Mesothelial cell of epicardium (in vitro differentiated cells): ENCODE measurements at places on chromosomes 4 and X.
A peak's percentile ranks its signal among the peaks of the same experiment; 100 is the strongest.

GRCh38 chr4:163694385-163694784, 199.9 kb downstream of the TMA16 start:
- no peak for DNase-seq

DNA sequence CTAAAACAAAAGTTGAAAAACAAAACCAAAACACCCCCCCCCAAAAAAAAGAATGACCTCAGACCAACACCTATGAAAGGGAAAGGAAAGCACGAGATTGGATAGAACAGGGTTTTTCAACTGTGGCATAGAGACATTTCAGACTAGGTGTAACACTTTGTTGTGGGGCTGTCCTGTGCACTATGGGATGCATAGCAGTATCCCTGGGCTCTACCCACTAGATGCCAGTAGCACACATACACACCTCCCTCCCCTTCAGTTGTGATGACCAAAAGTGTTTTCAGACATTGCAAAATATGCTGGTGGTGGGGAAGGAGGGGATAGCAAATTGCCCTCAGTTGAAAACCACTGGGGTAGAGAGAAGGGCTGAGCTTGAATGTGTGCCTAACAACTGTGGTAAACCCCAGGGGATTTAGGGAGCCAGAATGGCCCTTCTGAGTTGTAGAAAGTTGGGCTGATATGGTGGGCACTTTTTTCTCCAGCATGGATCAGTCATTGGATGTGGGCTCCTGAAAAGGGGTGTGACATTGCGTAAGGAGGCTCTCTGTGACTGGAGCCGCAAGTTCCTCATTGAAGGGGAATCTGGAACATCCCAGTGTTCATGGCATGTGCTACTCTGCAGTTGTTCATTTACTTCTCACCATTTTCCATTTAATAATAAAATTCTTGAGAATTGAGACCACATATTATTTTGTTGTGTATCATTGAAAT, 8.8 kb upstream of the GEMIN8 start:
- DNase-seq: no peak

GRCh38 chr4:112895811-112896608, 153.4 kb upstream of the ANK2 start:
- DNase-seq: no peak

GRCh38 chr4:107278791-107279483, 242.8 kb upstream of the DKK2 start:
- DNase-seq: no peak

DNA sequence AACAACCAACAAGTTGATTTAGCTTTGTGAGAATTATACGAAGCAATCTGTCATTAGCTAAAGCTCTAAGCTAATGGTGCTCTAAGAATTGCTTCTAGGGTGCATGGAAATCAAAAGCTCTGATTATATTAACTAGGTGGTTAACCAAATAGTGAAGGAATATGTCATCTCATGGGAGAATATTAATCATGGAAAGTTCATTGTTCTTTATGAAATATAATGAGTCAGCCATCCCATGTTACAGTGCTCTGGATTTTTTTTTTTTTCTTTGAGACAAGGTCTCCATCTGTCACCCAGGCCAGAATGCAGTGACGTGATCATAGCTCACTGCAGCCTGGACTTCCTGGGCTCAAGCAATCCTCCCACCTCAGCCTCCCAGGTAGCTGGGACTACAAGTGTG, 10.5 kb downstream of the DCAF8L2 start:
- DNase-seq: no peak

DNA sequence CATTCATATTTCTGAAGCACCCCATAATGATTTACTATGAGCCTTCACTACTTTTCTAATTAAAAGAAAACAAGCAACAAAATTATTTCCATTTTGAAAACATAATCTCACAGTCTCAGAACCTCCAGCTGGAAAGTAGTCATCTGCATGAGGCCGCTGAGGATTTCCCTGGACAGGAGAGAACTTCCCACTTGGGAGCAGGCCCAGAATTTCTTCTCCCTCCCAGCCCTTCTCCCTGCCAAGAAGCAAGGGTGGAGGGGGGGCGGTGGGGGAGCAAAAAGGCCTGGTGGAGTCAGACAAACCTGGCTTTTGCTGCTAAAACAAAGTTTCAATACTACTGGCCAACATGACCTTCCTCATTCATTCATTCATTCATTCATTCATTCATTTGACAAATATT, 167.3 kb downstream of the PJA1 start:
- no peak for DNase-seq

GRCh38 chrX:132181364-132181763, 37.9 kb downstream of the RAP2C start:
- no peak for DNase-seq

DNA sequence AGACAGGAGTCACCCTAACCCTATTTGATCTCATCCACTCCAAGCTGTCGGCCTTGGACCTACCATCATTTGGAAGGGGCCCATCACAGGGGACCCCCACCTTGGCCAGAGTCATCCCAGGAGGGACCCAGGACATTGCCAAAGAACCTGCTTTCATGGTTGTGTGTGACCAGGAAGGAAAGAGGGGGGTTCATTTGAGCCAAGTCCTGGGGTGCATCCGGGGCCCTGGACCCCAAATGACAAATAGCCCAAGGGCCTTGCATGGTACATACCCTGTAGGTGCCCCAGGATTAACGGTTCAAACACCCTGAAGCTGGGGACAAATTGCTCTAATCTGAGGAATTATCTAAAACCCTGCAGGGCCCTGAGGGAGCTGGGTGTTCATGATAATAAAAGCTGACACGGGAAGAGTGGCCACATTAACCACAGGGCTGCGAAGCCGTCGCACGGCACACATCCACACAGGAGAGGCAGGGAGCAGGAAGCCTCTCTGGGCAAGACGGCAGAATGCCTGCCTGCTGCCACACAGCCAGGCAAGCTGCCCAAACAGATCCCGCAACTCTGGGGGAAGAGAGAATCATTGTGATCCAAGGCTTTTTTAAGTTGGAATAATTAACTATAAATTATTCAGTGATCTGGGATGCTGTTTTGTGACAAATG, 28.2 kb upstream of the PPP2R2C start:
- no peak for DNase-seq

DNA sequence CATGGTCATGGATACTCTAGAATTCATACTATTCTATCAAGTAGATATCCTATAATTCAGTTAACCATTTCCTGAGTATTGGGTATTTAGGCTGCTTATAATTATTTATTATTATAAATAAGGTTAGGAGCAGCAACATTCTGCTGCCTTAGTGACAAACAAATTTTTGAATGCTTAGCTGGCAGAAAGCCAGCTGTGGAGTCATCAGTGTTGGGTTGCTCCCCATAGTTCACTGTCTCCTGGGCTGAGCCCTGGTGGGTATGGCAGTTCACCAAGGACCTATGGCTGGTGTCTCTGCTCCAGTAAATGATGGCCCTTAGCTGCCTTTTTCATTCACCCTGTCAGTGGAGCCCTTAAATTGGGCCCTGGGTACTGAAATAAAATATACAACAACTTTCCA, 61.8 kb downstream of the SMARCA5 start:
- DNase-seq: no peak

GRCh38 chr4:133623847-133624246, 474.8 kb downstream of the PCDH10 start:
- no peak for DNase-seq

GRCh38 chr4:157165935-157166610, 54.5 kb upstream of the GRIA2 start:
- DNase-seq: no peak

DNA sequence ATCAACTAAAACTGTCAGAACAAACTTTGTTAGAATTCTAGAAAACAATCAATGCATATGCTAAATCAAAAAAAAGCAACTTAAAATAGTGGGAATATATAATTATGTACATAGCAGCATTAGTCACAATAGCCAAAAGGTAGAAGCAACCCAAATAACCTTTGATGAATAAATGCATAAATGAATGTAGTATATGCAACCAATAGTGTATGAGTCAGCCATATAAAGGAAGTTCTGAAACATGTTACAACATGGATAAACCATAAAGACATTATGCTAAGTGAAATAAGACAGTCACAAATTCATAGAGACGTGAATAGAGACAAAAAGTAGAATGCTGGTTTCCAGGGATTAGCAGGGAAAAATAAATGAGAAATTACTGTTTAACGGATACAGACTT, 762.8 kb upstream of the INTU start:
- DNase-seq: no peak

DNA sequence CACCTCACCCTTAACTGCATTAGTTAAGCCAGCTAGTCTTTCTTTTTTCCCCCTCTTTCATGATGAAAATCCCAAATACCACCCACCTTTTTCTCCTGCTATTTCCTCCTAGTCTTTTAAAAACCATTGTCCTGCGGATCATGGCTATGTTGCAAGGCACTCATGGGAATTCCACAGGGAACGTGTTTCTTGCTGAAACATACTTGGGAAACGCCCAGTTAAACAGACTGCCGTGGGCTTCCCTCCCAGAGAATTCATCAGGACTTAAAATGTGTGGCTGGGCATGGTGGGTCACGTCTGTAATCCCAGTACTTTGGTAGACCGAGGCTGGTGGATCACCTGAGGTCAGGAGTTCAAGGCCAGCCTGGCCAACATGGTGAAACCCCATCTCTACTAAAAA, 32.2 kb downstream of the XG start:
- no peak for DNase-seq

- DNase-seq: no peak
Measured at GRCh38 chr4:5701971-5702370, 6.4 kb downstream of the EVC2 start.

GRCh38 chr4:17024425-17024824, 126.0 kb upstream of the LDB2 start:
- no peak for DNase-seq

DNA sequence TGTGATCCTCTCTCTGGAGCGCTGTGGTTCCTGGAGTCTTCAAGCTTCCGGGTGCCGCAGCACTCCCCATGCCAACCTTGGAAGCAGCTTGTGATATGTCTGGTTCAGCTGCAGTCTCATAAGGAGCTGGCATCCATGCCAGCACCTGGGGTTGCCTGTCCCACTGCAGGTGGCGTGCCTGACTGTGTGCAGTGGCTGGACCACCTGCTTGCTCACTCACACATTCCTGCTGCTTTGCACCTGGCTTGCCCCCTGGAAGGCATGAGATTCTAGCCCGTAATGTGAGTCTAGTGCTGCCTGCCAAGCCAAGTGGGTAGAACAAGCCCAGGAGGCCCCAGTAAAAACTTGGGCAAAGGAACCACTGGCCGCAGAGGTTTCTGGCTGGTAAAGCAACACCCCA, 687.2 kb upstream of the AADAT start:
- no peak for DNase-seq

GRCh38 chr4:2878346-2878745, 34.7 kb downstream of the ADD1 start:
- no peak for DNase-seq

DNA sequence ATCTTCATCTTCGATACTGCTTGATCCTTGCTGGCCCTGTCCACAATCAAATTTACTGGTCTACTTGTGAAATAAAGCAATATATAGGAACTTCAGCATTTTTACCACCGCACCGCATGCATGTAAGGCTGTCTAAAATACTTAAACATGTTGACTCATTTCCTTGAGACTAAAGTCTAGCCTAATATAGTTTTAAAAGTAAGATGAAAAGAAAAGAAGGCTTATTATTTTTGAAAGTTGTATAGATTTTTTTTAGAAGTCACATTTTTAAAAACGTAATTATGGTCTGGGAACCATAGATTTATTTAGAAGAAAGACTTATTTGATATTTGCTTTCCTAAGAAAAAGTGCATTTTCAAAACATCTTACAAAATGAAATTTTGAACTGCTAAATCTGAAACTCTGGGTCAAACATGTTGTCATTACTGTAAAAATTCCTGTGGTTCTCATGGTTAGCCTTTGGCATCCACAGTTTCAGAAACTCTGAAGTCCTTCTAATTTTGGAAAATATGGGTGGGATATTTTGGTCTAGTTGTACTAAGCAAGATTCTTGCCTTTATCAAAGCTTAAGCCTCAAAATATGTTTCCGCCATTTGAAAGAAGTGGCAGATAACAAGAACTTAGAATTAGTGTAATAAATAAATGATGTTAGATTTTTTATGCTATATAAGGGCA, 423.5 kb upstream of the CTSO start:
- no peak for DNase-seq

DNA sequence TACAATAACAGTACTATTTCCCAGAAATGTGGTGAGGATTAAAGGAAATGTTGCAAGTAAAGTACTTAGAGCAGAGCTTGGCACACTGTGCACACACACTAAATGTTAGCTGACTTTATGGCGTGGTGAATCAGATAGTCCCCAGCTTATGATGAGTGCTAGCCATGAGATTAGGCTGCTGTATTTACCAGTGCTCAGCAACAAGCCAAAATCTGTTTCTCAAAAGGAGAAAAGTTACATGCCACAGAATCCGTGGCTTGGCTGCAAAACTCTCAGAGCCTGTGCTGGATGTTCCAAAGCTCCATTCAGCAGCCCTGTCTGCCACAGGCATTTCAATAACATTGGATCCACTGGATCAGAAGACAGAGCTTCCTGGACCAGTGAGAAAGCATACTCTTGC, 12.8 kb upstream of the STBD1 start:
- no peak for DNase-seq

- DNase-seq: no peak
Measured at GRCh38 chr4:47721892-47722575, 115.8 kb downstream of the CORIN start.

- no peak for DNase-seq
Measured at GRCh38 chr4:119233750-119234149, 21.2 kb downstream of the USP53 start.

DNA sequence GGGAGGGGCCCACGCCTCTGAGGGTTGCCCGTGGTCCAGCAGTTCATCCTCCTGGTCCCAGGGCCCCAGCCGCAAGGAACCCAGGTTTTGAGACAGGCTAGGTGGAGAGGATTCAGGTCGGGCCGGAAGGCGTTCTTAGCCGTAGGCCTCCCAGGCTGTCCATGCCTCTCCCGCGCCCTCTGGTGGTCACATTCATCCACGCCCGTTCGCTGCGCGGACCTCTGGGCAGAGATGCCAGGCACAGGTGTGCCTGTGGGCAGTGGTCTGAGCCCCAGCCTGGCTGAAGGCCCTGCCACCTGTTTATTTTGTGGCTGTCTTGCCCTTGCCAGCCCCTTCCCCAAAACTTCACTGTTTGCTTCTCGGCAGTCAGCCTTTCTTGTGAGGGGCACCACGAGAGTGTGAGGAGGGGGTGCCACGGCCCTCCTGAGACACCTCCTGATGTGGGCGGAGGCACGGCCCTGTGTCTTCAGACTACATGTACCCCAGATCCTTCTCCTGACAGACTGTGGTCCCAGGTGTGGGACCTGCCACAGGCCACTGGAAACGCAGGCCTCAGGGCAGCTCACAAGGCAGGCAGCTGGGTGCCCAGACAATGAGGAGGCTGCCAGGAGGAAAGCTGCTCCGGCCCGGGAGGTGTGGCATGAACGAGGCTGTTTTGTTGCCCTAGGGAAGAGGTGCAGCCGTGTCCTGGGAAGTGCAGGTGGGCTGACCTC, 5.0 kb downstream of the UVSSA start:
- peak; percentile 96 for DNase-seq

DNA sequence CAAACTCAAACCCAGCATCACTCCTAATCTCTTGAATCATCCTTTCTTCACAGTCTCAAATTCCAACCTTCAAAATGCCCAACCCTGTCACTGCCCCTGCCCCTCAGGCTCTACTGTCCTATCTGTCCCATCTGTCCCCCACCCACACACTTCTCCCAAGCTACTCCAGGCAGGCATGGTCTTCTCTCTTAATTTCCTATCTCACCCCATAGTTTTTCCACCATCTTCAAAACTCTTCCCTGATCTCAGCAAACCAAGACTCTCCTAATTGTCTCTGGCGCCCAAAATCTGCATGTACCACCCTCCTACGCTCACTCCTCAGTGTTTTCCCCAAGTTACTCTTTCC, 644 bp downstream of the LAMP2 start:
- DNase-seq: no peak

- DNase-seq: no peak
Measured at GRCh38 chr4:7590189-7590588, 155.5 kb upstream of the PSAPL1 start.
